ENCODE measurements at places on chromosomes 11 and 22. TPM values are rescaled to one million over a fixed set of nuclear protein-coding genes. Genes with fewer than 3 reads are reported as not detected.

Gene PLAAT2
- total RNA-seq = not detected

Gene FIBIN
- 12.1 TPM for total RNA-seq

Gene TRIM34
- total RNA-seq = 2.4 TPM

Gene SAA4
- not detected for total RNA-seq

Gene HPX
- total RNA-seq = 0.50 TPM

Gene HORMAD2
- not detected for total RNA-seq

Gene ASPHD2
- 1.5 TPM for total RNA-seq

Gene RASD2
- total RNA-seq = not detected

Gene NRXN2
- total RNA-seq = 0.89 TPM

Gene MUC5AC
- not detected for total RNA-seq

Gene SLC22A6
- total RNA-seq = not detected

Gene GUCY1A2
- 0.15 TPM for total RNA-seq

Gene SCGB1A1
- not detected for total RNA-seq

Gene AMBRA1
- total RNA-seq = 14.6 TPM

Gene ACTN3
- not detected for total RNA-seq

Gene GRAP2
- total RNA-seq = not detected

Gene UVRAG
- total RNA-seq = 7.4 TPM

Gene MGAT3
- 0.17 TPM for total RNA-seq

Data from bronchus fibroblast of lung (primary cell).